Peyer's patch (tissue), 4 donors: ENCODE measurements at places on chromosomes 16 and 17. TPM values are rescaled to one million over a fixed set of nuclear protein-coding genes. Genes with fewer than 3 reads are reported as not detected.

DNA sequence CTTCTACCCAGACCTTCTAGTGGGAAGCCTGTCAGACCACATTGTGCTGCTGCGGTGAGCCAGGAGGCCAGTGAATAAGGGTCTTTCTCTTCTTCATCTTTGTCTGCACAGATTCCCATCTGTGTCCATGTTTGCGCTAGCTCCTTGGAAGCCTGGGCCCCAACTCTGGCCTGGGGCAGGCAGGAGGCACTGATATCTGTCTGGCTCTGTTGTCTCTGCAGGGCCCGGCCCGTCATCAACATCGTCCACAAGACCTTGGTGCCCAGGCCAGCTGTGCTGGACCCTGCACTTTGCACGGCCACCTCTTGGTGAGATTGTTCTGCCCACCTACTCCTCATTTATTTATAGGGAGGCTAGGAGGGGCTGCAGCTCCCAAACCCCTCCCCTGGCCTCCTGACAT is 18.3 kb downstream of the ITGA3 start:
- H3K36me3 ChIP-seq: peaks cover 95% of the 10 kb centered on the region
- no peak for DNase-seq
- H3K4me1 ChIP-seq: no peaks in the 10 kb centered on the region
- H3K27ac ChIP-seq: no peak overlapping the region
- no peaks in the 10 kb centered on the region for H3K27me3 ChIP-seq

GRCh38 chr17:67239597-67239996 is 5.4 kb downstream of the HELZ start:
- H3K4me3 ChIP-seq: no peak overlapping the region
- no peak for DNase-seq
- H3K36me3 ChIP-seq: peaks cover 54% of the 10 kb centered on the region
- no peak overlapping the region for H3K27ac ChIP-seq
- H3K27me3 ChIP-seq: no peaks in the 10 kb centered on the region
- peaks cover 27% of the 10 kb centered on the region for H3K4me1 ChIP-seq

DNA sequence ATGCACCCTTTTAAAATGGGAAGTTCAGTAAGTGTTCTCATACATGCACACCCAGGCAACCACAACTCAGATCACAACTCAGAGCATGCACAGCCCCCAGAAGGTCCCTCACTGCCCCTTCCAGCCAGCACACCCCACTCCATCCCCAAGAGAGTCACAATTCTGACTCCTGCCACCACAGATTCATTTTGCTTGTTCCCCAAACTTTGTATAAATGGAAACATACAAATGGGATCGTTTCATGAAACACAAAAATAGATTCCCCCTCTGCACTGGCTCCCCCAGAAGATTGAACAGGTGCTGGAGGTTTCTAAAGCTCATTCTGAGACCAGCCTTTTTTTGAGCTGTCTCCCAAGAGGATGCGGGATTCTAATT is 3.3 kb upstream of the TNFRSF13B start:
- no peak for DNase-seq
- H3K36me3 ChIP-seq: no peaks in the 10 kb centered on the region
- no peak overlapping the region for H3K4me3 ChIP-seq
- peak overlapping the region; percentile 67 for H3K27ac ChIP-seq
- H3K27me3 ChIP-seq: no peaks in the 10 kb centered on the region

DNA sequence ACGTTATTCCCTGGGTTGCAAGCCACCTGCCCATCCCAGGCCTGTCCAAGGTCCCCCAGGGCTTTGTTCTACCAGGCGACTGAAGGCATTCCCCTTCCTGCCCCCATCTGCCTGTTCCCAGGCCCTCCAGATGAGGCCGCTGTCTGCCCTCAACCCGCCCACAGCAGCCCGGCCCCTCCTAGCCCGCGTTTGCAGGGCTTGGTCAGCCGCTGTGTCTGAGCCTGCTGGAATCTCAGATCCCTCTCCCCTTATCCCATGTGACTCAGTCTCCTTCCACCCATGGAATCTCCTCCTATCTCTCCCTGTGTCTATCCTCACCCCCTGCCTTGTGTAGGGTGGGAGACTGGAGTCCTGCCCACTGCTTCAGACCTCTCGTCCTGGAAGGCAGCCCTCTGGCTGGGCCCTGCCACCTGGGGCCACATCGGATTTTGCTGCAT is 186.0 kb upstream of the TNRC6C start:
- no peak overlapping the region for H3K27ac ChIP-seq
- no peaks in the 10 kb centered on the region for H3K4me1 ChIP-seq
- H3K36me3 ChIP-seq: no peaks in the 10 kb centered on the region
- H3K27me3 ChIP-seq: no peaks in the 10 kb centered on the region
- peak; percentile 62 for DNase-seq

GRCh38 chr17:45310380-45311324 is 6.2 kb downstream of the MAP3K14 start:
- H3K4me1 ChIP-seq: peaks cover 46% of the 10 kb centered on the region
- H3K27me3 ChIP-seq: no peaks in the 10 kb centered on the region
- no peaks in the 10 kb centered on the region for H3K36me3 ChIP-seq
- H3K4me3 ChIP-seq: peak overlapping the region; percentile 13
- peak; percentile 43 for DNase-seq

GRCh38 chr16:87201052-87201451 is 116.1 kb downstream of the C16orf95 start:
- no peak overlapping the region for H3K27ac ChIP-seq
- DNase-seq: no peak
- no peak overlapping the region for H3K4me3 ChIP-seq
- H3K27me3 ChIP-seq: no peaks in the 10 kb centered on the region
- no peaks in the 10 kb centered on the region for H3K36me3 ChIP-seq
- no peaks in the 10 kb centered on the region for H3K4me1 ChIP-seq

- no peak for DNase-seq
- no peaks in the 10 kb centered on the region for H3K36me3 ChIP-seq
- H3K4me1 ChIP-seq: no peaks in the 10 kb centered on the region
- no peak overlapping the region for H3K4me3 ChIP-seq
- no peak overlapping the region for H3K27ac ChIP-seq
These were observed 266.1 kb upstream of the DYNLRB2 start for GRCh38 chr16:80274576-80275191.

DNA sequence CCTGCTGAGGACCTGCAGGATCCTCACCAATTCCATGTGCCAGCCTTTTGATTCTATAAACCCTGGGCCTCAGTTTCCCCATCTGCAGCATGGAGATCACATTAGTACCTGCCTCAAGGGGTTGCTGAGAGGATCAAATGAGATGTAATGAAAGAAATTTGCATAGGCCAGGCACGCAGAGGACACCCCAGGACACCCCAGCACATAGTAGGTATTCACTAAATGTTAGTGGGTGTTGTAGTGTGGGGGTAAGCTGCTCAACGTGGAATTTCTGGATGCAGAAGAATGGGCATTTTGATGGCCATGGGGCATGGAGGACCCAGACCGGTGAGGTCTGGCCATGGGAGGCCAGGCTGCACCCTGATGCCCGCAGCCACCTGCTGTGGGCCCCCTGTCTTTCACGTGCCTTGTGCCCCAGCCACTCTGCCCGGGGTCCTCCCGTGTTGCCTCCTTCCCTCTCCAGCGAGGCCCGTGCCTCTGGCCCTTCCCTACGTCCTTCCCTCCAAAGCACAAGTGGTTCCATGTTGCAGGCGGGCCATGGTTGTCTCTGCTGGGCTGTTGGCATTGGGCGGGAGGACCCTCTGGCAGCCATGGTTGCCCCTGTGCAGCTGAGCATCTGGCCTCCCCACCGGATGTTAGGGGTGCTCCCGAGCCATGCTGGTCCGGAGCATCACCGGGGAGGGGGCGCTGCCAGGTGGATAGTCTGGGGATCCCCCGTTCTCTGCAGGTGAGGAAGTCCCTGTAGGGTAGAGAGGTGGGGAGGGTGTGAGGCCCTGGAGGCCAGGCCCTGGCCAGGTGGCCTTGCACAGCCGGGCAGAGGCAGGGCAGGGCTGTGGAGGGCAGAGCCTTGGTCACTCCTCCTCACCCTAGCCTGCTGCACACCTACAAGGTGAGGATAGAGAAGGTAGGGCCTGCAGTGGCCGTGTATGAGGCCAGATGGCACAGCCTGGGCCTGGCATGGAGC is 8.6 kb downstream of the MAP2K3 start:
- no peak for DNase-seq
- no peaks in the 10 kb centered on the region for H3K27me3 ChIP-seq
- H3K4me1 ChIP-seq: peaks cover 9% of the 10 kb centered on the region

The ARL5C gene
- not detected for total RNA-seq

The PTRH2 gene
- total RNA-seq: 17.8 TPM

The CA7 gene
- total RNA-seq: 24.7 TPM
